Psoas muscle (tissue), 8 donors: ENCODE measurements at places on chromosomes 11 and 22.

DNA sequence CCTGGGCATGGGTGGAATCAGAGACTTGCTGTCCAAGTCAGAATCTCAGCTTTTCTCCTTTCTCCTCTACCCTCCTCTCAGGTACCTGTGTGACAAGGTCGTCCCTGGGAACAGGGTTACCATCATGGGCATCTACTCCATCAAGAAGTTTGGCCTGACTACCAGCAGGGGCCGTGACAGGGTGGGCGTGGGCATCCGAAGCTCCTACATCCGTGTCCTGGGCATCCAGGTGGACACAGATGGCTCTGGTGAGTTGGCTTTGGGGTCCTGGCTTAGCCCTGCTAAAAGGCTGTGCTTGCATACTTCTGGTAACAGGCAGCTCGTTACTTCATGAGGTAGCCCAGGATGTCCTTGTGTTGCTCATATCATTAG is 10.7 kb downstream of the MCM5 start:
- DNase-seq = no peak

GRCh38 chr11:62024936-62025486 is 57.6 kb upstream of the FTH1 start:
- DNase-seq = no peak

DNA sequence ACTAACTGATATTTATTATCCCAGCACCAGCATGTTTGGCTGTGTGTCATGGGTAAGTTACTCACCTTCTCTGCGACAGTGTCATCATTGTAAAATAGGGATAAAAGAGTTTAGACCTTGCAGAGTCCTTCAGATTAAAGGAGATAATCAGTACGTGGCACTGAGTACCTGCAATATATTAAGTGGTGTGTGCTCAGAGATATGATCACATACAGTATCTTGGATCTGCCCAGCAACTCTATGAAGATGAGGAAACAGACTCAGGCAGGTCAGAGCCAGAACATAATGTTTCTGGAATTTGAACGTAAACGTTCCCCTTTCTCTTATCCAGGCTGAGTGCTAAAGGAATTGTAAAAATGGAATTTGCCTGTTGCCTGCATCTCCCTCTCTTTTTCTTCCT is 46.9 kb upstream of the ELF5 start:
- DNase-seq = no peak

- peak; percentile 63 for DNase-seq
These were observed at the start of gene GSTT4 for GRCh38 chr22:24005201-24005600. Gene GSTT4 (minus strand): TSS chr22:24005453. CDS start chr22:24005356, 97 bp downstream.

DNA sequence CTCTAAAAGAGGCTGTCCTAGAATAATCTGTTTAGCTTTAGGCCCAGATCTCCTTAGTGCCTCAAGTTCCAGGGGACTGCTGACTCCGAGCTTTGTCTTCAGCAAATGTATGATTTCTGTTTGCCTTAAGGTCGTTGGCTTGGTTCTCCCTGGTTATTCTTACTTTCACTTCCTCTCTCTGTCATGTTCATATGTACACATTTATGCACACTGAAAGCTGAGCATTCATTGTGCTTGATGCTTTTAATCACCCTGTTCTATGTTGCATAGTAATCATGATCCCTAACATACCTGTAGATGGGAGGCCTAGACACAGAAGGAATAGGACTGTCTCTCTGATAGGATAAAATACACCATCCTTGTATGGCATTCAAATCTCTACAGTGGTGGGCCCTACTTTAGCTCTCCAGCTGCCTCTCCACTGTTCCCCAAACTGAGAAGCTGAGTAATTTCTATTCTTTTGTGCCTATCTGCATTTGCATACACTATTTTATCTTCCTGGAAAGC is 7.2 kb downstream of the PPFIBP2 start:
- no peak for DNase-seq

DNA sequence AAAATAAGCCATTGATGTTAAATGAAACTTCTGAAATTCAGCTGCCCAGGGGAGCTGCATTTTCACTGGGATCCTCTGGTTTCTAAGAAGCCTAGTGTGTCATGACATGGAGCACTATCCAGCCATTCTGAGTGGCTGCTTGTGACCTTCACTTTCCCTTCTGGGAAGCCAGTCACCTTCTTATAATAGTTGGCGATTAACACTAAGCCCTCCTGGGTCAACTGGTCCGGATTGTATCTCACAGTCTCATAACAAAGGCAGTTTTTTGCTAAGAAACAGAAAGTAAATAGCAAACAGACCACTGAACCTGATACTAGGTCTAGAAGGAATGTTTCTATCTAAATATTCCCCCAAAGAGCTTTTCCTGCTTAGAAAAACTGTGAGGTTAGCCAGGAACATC is 7.9 kb downstream of the CSRP3 start:
- DNase-seq = no peak

- no peak for DNase-seq
These were observed 77.6 kb downstream of the MED15 start for GRCh38 chr22:20584872-20585638.

- DNase-seq = no peak
These were observed 34.6 kb downstream of the UQCR10 start for GRCh38 chr22:29801796-29802195.

DNA sequence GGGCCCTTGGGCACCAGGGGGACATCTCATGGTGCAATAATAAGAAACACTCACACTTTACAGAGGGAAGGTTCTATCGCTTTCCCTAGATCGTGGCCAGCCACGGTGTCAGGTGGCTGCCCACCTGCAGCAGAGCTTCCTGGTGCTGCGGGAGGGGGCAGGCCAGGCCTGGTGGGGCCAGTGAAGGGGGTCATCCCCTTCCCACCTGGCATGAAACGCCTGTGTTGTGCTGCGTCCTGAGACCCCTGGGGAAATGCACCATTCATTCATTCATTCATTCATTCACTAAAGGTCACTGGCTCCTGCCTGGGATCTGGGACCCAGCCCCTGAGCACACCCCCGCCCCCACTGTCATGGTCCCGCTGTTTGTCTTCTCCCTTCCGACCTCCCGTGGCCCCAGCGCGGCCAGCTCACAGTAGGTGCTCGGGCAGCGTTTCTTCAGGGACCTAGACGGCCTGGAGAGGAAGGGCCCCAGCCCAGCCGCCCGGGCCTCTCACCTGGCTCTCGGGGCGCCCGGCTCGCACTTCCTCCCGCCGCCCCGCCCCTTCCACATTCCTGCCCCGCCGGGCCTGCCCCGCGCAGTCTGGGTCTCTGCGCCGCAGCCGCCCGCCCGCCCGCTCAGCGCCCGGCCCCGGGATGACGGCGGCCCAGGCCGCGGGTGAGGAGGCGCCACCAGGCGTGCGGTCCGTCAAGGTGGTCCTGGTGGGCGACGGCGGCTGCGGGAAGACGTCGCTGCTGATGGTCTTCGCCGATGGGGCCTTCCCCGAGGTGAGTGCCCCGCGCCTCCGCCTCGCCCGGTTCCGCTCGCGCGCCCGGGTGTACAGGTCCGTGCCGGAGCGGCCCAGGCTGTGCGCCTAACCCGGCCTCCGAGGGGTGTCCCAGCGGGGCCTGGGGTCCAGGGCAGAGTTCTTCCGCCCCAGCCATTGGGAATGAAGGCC is at the start of gene RHOD:
Gene RHOD (plus strand): TSS at position 581 of the 938 bp plus-strand sequence. CDS start 56 bp downstream, at position 637.
- DNase-seq = peak; percentile 63

- DNase-seq = no peak
These were observed 471 bp upstream of the TMEM184B start for GRCh38 chr22:38273135-38273826.

DNA sequence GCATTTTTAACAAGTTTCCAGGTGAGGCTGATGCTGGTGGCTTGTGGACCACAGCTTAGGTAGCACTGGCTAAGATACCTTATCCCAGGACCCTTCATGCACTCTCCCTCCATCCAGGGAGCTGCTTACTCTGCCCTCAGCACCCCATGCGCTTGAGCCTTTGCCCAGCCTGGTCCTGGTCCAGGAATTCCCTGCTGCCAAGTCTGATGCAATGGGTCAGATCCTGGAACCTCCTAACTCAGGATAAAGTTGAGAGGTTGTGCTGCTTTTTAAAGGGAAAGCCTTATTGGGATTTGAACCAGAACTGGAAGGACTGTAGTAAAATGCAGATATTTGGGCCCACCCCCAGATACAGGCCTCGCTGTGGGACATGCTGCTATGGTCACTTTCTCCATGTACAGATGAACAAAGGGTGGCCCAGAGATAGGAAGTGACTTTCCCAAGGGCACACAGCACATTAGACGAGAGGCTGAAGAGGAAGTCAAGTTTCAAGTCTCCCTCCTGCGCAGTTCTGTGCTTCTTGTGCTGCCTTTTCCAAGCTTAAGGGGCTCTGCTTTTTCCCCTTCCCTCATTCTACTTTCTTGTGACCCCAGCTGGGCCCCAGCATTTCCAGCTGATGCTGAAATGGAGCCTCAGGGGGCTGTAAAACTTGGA is 824 bp upstream of the LGALS12 start:
- no peak for DNase-seq

DNA sequence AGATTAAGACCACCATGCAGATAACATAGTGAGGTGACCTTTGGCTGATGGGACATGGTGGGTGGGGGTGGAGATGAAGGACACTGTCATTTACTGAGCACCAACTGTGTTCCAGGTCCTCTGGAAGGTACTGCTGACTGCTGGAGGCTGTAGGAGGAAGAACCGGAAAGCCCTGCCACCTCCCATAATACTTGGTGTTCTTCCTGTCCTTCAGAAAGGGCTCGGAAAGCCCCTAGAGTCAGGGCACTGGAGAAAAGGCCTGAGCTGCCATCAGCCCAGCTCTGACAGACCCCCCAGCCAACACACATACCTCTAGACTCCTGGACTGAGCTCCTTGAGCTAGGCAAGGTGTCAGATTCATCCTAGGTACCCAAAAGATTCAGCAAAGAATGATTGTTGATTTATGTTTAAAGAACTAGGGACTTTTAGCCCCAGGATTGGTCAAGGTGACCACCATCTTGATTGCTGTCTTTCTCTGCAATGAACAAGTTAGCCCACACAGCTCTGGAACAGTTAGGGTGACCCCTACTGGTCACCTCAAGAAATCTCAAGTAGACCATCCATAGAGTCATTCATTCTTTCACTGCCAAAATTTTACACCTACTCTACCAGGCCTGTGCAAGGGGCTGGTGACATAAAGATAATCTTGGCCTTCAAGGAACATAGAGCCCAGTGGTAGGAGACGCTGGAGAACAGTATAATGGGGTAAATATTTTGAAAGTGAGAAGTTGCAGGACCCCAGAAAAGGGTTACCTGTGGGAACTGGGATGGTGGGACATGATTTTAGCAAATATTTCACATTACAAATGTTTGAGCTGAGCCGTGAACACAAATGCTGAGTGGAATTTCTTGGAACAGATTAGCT is 39.4 kb downstream of the IRAG1 start:
- DNase-seq = no peak

DNA sequence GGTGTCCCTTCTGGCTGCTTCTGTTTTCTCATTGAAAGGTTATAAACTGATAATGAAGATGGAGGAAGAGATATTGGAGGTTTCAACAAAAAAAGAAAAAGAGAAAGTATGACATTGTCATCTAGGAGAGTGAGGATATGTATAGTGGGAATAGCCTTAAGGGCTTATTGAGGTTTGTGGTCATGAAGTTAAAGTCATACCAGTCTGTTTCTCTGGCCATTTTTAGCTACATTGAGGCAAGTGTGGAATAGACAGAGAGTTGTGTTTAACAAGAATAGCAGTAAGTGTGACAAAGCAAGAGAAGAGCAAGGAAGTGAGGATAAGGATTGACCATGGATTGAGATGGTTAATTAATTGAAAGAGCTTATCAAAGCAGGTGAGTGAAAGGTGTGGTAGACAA is 110.4 kb downstream of the ELP4 start:
- DNase-seq = no peak

- peak; percentile 48 for DNase-seq
These were observed 67.1 kb downstream of the CD82 start for GRCh38 chr11:44632466-44633123.

DNA sequence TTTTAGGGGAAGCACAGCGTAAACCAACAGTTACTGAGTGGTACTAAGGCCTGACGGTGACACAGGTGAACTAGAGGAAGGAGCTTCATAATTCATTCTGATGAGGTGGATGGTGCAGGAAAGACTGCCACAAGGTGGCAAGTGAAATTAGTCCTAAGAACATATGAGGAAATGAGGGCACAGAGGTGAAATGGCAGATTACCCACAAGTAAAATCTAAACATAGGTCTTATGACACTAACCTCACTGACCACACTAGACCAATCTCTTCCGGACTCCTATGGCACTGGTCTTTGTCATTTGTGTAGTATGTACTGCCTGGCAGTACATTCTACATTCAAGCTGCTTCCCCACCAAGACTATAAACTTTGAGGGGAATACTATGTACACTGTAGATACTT is 20.2 kb downstream of the GAB2 start:
- DNase-seq = no peak

- no peak for DNase-seq
These were observed 1.1 kb downstream of the EED start for GRCh38 chr11:86245369-86246292.

DNA sequence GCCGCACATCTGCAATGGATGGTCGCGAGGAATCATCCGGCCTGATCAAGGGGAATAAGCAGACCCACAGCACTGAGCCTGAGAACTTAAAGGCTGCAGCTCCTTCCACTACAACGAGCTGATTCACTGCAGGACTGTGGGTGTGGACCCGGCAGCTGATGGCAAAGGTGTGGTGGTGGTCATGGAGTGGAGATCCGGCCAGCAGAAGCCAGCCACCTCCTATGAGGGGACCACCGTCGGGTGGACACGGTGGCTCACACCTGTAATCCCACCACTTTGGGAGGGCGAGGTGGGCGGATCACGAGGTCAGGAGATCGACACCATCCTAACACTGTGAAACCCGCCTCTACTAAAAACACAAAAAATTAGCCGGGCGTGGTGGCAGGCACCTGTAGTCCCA is 66.4 kb downstream of the DGCR2 start:
- DNase-seq = no peak

GRCh38 chr22:30241576-30242371 is 4.8 kb downstream of the LIF start:
- DNase-seq = no peak

DNA sequence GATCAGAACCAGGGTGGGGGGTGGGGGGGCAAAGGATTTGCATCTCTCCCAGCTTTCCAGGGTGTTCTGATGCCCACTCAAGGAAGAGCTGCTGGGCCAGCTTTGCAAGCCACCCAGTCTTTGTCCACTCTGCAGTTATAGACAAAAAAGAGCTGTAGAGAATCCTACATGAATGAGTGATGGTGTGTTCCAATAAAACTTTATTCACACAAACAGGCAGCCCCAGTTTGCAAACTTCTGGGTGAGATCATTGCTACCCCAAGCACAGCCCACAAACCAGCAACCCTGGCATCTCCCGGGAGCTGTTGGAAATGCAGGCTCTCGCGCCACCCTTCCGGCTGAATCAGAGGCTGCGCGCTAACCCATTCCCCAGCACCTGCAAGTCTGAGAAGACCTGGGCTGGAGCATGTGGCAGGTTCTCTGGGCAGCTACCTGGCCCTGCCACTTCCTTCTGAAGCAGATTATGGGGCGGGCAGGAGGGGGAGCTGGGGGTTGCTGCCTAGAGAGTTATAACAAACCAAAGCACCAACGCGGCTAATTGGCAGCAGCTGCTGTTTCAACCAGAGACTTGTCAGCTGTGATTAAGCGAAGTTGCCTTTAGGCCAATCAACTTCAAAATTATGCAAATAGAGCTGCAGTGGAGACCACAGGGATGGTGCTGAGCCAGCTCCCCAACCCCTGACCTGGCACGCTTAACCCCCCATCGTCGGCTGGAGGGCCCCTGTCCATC is 3.8 kb upstream of the SHISAL1 start:
- DNase-seq = no peak
